ENCODE measurements at places on chromosomes 1 and 21.

DNA sequence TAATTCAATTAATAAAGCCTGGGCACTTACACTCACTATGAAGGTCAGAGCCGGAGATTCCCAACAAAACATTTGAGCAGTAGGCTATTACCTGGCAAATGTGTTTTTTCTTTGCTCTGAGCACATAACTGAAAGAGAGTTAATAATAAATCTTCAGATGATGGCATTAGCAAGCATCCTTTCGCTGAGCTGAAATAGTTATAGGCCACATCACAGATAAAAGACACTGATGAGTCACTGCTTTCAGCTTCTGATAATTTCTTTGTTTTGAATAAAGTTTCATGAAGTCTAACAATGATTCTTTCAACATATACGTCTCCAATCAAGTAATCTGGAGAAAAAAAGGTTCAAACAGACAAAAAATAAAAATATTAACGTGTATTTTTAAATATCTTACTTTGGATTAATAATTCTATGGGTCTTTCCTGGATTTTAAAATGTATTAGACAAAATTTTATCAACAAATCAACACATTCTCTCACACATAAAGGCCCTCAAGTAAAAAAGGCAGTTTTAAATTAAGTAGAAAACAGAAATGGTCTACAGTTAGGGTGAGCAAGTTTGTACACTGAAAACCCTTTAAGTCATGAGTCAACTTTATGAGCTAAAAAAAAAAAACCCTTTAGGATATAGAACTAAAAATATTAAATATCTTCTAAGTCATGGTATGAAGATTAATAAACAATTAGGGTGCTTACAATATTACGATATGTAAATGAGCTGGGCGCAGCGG lies 33.1 kb downstream of the LTN1 start:
- DNase-seq, result no peak

DNA sequence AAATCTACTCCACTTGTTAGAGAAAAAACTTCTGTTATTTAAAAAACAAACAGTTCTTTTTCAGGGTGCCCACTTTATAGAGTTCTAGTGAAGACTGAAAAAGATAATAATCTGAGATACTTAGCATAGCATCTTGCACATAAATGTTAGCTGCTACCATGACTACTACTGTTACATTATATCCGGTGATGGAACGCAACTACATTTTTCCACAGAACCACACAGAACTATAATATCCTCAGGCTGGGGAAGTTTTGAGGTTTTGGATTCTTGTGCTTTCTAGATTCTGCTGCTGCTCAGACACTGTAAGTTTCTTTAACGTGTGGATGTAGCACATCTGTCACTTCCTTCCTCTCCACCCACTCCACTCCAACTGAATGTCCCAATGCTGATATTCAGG lies 110.3 kb downstream of the PTPN14 start:
- DNase-seq, result no peak

- peak; percentile 35 for DNase-seq
Observed at GRCh38 chr1:18883636-18884418, 18.5 kb downstream of the ALDH4A1 start.

GRCh38 chr21:42343556-42343955 lies 7.2 kb downstream of the TFF2 start:
- DNase-seq, result no peak

DNA sequence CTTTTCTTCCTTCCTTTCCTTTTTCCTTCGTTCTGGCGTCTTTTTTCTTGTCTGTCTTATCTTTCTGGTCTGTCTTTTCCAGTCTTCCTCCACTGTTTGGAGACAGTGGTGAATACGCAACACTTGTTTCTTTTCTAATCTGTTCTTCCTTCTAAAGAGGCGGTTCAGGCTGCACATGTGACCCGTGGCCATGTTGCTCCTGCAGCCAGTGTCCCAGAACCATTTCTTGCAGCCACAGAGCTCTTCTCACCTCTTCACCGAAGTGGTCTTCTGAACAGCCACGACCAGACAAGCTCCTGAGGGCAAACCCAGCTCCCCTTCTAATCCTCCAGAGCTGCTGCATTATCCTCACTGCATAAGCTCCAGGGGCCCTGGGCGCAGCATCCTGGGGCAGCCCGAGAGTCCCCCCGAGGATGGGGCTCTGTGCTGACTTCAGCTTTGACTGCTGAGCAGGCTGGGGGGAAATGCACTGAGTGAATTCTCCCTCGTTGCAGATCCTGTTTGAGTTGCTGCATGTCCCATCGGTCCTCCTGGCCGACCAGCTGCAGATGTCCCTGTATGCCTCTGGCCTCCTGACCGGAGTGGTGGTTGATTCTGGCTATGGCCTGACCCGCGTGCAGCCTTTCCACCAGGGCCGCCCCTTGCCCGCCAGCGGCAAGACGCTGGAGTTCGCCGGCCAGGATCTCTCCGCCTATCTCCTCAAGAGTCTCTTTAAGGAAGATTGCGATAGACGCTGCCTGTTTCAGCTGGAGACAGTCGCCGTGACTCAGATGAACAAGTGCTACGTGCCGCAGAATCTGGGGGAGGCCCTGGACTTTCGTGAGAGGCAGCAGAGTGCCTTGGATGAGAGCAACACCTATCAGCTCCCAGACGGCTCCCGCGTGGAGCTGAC lies 70.4 kb downstream of the ACTL8 start:
- DNase-seq, result no peak

DNA sequence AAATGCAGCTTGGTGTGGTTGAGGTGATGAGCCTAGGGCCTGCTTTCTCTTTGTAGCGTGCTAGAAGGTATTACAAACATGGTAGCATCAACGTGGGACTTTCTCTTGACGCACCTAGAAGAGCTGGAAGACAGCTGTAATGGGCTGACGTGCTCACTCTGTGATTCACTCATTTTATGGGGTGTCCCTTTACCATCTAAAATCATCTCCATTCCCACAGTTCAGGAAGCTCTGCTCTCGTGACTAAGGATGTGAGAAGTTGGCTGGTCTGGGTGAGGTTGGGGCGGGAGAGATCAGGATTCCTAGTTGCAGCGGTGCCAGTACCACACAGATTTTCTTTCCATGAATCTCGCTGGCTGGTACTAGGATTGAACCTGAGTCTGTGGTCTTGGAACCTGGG lies 4.2 kb downstream of the HTR6 start:
- DNase-seq, result no peak

DNA sequence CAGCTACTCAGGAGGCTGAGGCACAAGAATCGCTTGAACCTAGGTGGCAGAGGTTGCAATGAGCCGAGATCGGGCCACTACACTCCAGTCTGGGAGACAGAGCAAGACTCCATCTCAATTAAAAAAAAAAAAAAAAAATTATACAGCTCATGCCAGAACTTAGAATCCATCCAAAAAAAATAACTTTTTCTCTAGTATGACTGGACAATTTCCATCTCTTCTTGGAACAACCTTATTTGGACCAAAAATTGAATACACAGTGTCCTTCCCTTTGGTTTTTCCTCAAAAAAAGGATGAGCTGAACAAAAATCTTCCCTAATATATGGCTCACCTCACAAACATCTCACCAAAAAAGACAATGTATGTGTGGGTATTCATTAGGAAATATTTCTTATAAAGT lies 73.7 kb downstream of the TOR3A start:
- no peak for DNase-seq

All from stimulated activated CD8-positive, alpha-beta memory T cell treated with anti-CD3 and anti-CD28 coated beads, Interleukin-4, amount 100 ng/mL, for 1 hour (primary cell).